Tracheal epithelial cell (primary cell): ENCODE measurements at places on chromosomes 13 and 19. TPM values are rescaled to one million over a fixed set of nuclear protein-coding genes. Genes with fewer than 3 reads are reported as not detected.

The RAB11B gene
- 23.9 and 28.4 TPM in 2 replicates for total RNA-seq

The CAPS gene
- 6.5 and 8.5 TPM in 2 replicates for total RNA-seq

The ZNF471 gene
- total RNA-seq = 0.64 and 2.4 TPM in 2 replicates

The PSPN gene
- 0.72 and 1.1 TPM in 2 replicates for total RNA-seq

The NTN5 gene
- 0.24 and 0.43 TPM in 2 replicates for total RNA-seq

The KLC3 gene
- 82.5 and 101 TPM in 2 replicates for total RNA-seq

The TMEM150B gene
- not detected in 2 replicates for total RNA-seq

The SIGLEC8 gene
- total RNA-seq = not detected in 2 replicates

The MRPL4 gene
- total RNA-seq = 29.2 and 30.1 TPM in 2 replicates

The GARIN5A gene
- 0.21 TPM in 1 of 2 replicates, not detected in the other for total RNA-seq

The FREM2 gene
- total RNA-seq = under 0.01 and 0.24 TPM in 2 replicates

The KCNN1 gene
- total RNA-seq = not detected in 2 replicates

The FRY gene
- total RNA-seq = 0.21 and 0.48 TPM in 2 replicates

The ASPDH gene
- not detected in 2 replicates for total RNA-seq

The CYP2A7 gene
- total RNA-seq = not detected in 2 replicates

The TNFRSF19 gene
- 0.43 and 7.0 TPM in 2 replicates for total RNA-seq

The EDDM13 gene
- 0.96 TPM in 1 of 2 replicates, not detected in the other for total RNA-seq

The KIR2DL3 gene
- not detected in 2 replicates for total RNA-seq

The F10 gene
- total RNA-seq = not detected in 2 replicates

The PRR36 gene
- total RNA-seq = under 0.01 TPM in 1 of 2 replicates, not detected in the other

The GNA15 gene
- total RNA-seq = 98.0 and 207 TPM in 2 replicates

The ZNF574 gene
- total RNA-seq = 14.5 and 18.1 TPM in 2 replicates
